Endodermal cell (in vitro differentiated cells): ENCODE measurements at places on chromosomes 11 and 22. TPM values are rescaled to one million over a fixed set of nuclear protein-coding genes. Genes with fewer than 3 reads are reported as not detected.

Gene ACTN3
- total RNA-seq = 5.3 to 20.0 TPM (median 5.9 TPM) in 3 replicates

DNA sequence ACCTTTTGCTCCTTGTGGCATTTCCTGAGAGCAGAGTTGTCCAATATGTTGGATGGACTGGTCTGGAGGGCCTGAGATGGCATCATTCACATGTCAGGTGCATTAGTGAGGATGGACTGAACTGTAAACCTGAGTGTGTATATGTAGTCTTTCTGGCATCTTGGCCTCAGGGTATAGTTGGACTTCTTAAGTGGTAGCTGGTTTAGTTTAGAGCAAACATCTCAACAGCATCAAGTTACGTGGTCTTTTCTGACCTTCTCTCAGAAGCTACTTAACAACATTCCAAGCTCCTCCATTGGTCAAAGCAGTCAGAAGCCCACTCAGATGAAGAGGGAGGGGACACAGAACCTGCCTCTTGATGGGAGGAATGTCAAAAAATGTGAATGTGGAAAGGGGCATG, 829.9 kb downstream of the METTL15 start:
- no peak for DNase-seq

- DNase-seq = peak; percentile 91
Observed at GRCh38 chr11:63763496-63764339, 4.9 kb downstream of the ZFTA start.

GRCh38 chr11:35206616-35207015, 67.6 kb downstream of the CD44 start:
- DNase-seq = no peak

GRCh38 chr11:128906185-128907050, 15.3 kb downstream of the KCNJ5 start:
- no peak for DNase-seq

- DNase-seq = peak; percentile 86
Observed at GRCh38 chr11:72782081-72782920, 11.5 kb downstream of the STARD10 start.
